DMS53 (cell line): ENCODE measurements at places on chromosomes 16 and 17.

- DNase-seq = peak; percentile 62
Observed at GRCh38 chr17:55295411-55296170, 30.8 kb downstream of the HLF start.

DNA sequence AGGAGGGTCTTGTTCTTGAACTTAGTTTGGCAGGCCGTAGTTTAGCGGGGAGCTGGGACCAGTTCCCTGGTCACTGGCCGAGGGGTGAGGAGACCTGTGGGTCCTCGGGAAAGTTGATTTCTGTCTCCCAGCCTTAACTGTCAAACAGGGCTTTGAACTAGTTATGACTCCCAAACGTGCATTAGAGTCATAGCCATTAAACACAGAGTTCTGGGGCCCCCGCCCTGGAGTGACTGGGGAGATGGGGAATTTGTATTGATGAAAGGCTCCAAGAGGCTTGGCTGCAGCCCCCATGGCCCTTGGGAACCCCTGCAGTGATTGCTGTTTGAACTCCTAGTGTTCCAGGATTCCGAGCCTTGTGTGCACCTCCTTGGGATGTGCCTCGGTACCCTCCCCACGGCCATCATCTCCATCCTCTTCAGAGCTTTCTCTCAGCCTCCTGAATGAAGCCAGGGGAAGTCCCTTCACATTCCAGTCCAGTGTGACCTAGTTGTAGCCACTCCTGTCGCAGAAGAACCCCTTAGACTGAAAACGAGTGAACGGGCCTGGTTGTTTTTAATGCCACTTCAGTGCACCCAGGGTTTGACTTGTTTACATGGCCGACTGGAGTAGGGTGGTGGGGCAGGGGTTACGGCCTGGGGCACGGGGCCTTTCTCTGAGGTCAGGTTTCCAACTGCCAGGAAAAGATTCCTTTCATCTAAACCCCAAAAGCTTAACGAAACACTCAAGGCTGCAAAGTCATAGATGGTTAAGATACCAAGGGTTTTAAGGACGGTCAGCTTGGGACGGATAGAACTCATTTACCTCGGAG lies 1.4 kb downstream of the MPRIP start:
- DNase-seq = peak; percentile 33

GRCh38 chr16:4828567-4829321 lies 18.3 kb downstream of the GLYR1 start:
- no peak for DNase-seq

DNA sequence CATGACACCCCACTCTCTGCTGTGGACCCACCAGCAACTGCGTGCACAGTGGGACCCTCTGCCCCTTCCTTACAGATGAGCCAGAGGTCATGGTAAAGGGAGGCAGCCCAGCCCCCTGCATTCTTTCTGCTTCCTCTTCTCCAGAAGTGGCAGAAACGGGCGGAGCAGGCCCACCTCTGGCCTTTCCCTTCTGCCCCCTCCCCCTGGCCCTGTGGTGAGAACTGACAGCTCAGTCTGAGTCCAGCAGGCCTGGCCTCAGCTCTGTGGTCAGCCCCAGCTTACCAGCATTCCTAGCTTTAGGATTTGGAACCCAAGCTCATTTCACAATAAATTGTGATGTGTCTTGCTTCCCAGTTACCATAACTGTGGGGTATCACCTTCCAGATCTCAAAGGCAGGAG lies 4.8 kb upstream of the ANKRD11 start:
- DNase-seq = no peak

GRCh38 chr17:63258785-63259184 lies 187.3 kb downstream of the CYB561 start:
- peak; percentile 53 for DNase-seq

- no peak for DNase-seq
Observed at GRCh38 chr17:27296428-27296979, 2.6 kb downstream of the WSB1 start.

DNA sequence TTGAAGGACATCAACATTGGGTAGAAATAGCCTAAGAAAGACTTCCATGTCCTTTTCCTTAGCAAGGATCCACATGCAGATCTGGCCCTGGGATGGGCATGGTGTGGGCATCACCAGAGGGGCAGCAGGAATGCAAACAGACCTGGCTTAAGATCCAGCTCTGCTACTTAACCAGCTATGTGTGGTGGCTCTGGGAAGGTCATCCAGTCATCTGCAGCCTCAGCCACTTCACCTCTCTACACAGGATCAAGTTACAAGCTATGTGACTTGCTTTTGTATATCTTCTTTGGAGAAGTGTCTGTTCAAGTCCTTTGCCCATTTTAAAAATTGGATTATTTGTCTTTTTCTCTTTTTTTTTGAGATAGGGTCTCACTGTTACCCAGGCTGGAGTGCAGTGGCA lies 13.5 kb upstream of the ADORA2B start:
- peak; percentile 56 for DNase-seq

GRCh38 chr16:4369007-4369733 lies 2.5 kb upstream of the VASN start:
- peak; percentile 9 for DNase-seq

GRCh38 chr16:85728879-85729278 lies 22.0 kb downstream of the C16orf74 start:
- no peak for DNase-seq

- DNase-seq = no peak
Observed at GRCh38 chr16:540645-541340, 13.3 kb downstream of the CAPN15 start.

GRCh38 chr17:55706808-55707773 lies 15.6 kb downstream of the TMEM100 start:
- no peak for DNase-seq

DNA sequence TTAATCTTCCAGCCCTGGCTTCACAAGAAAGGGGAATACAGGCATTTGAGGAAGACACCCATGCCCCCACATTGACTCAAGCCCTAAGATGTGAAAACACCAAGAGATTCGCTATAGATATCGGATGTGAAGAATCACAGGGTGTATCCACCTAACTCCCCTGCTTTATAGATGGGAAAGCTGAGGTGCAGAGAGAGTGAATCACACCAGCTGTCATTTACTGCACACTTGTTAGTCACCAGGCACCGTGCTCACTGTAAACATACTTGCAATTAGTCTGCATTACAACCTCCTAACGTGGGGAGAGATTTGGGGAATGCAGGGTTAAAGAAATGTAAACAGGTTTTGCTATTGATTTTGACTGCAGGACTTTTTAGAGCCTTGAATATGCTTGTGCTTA lies 325.5 kb downstream of the C16orf95 start:
- DNase-seq = no peak

GRCh38 chr16:19645557-19645981 lies 72.5 kb downstream of the KNOP1 start:
- no peak for DNase-seq

- no peak for DNase-seq
Observed at GRCh38 chr16:2985462-2985861, 5.2 kb upstream of the PKMYT1 start.

GRCh38 chr16:48632137-48632774 lies 22.3 kb upstream of the N4BP1 start:
- DNase-seq = peak; percentile 70

DNA sequence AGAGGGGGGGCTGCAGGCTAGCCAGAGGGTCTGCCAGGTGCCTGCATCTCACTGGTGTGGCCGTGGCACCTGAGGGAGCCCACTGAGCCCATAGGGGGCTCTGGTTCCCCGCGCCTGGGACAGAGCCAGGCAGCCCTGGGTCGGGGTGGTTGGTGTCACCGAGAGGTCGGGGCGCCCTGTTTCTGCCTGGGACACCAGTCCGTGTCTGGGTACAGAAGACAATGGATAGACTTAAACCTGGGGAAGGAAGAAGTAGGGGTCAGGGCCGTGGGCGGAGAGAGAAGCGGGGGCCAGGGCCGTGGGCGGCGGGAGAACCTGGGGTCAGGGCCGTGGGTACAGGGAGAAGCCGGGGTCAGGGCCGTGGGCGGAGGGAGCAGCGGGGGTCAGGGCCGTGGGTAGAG lies 3.0 kb downstream of the RFNG start:
- DNase-seq = no peak

DNA sequence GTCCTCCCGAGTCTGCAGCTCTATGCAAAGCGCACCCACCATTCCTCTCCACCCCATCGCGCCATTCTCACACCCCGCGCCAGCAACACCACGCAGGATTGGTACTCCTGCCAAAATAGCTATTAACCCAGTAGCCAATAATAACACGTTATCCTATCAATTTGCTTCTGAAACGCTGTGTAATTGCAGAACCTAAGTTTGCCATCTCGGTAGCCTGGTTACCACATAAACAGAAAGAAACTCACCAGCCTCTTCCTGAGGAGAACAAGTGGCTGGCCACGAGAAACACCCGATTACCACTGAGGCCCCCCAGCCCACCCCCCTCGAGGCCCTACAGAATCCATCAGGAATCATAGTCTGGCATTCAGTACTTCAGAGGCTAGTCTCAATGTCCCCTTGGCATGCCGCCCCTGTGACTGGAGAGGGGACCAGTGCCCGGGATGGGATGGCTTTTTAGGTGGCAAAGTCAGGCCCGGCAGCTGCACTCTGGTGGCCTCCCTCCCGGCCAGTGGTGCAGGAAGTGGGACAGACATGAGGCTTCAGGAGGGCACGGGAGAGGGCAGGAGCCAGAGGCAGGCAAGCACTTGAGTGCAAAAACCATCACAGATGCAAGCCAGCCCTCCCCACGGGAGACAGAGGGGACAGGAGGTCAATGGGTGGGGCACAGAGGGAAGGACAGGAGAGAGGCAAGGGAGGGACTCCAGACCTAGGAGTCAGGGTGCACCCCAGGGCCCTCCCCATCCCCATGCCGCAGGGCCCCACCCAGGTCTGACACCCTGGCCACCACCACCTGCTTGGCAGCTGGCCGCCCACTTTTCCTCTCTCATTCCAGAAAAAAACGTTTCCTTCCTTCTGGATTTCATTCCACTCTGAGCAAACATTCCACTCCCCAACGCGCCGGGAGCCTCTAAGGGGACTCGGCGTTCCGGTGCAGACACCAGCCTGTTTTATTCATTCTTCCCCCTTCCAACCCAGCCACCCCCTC lies 192.5 kb downstream of the ZNF423 start:
- no peak for DNase-seq

DNA sequence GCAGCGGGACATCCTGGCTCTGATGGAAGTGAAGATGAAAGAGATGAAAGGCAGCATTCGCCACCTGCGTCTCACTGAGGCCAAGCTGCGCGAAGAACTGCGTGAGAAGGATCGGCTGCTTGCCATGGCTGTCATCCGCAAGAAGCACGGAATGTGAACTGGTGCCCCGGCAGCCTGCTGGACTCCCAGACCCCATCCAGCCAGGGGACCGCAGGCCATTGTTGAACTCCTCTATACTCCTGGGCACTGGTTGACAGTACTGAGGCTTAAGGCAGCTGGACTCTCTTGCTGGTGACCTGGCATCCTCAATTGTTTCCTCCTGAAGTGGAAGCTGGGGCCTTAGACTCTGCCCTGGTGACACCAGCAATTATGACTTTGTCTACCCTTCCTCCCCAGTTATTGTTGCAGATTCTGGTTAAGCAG lies 1.2 kb downstream of the THAP11 start:
- peak; percentile 74 for DNase-seq

DNA sequence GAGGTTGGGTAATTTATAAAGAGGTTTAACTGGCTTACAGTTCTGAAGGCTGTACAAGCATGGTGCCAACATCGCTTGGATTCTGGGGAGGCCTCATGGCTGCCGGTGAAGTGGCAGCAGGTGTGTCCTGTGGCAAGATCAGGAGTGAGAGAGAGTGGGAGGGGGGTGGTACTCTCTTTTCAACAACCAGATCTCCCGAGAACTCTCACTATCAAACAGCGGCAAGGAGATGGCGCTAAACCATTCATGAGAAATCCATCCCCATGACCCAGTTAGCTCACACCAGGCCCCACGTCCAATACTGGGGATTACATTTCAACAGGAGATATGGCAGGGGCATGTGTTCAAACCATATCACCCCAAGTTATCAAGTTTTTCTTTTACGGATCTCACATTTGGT lies 44.0 kb upstream of the CBX4 start:
- DNase-seq = no peak

DNA sequence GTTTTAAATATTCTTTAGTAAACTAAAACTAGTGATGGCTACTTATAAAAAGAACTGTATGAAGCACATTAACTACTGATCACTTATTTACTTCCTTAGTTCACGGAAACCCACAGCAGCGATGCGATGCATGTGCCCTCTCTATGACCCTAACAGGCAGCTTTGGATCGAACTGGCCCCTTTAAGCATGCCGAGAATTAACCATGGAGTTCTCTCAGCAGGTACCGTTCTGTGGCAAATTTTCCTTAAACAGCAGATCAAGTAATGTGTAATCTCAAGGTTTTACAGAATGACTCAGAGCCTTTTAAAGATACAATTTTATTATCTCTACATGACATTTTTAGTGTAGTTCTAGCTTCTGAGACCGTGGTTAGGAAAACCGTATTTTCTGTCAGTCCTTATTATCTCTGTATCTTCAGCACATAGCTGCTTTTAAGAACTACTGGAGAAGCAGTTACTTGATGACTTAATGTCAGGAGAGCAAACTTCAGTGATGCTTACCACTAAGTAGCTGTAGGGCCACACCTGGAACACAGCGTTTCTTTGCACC lies 43.0 kb downstream of the GAN start:
- no peak for DNase-seq

DNA sequence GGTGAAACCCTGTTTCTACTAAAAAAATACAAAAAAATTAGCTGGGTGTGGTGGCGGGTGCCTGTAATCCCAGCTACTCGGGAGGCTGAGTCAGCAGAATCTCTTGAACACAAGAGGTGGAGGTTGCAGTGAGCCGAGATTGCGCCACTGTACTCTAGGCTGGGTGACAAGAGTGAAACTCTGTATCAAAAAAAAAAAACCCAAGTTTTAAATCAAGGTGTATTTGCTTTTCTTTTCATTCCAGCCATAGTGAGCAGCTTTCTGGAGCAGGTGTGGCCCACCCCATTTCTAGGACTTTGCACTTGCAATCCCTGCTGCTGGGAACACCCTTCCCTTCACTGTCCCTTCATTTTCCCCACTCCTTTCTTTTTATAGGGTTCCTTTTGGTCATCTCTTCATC lies 28.8 kb downstream of the TMEM238L start:
- DNase-seq = no peak

DNA sequence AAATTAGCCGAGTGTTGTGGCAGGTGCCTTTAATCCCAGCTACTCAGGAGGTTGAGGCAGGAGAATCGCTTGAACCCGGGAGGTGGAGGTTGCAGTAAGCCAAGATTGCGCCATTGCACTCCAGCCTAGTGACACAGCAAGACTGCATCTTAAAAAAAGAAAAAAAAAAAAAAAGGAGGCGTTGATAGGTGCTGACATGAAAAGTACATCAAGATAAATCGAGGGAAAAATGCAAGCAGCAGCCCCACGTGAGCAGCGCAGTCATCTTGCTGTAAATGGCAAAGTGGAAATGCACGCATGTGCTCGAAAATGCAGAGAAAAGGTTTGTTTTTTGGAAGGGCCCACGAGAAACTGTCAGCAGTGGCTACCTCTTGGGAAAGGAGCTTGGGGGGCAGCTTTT lies 20.9 kb downstream of the MXRA7 start:
- no peak for DNase-seq

GRCh38 chr17:76136276-76137000 lies 4.6 kb downstream of the FOXJ1 start:
- DNase-seq = peak; percentile 46

- peak; percentile 96 for DNase-seq
Observed at GRCh38 chr17:18087610-18088491, at the start of gene DRG2. DRG2 (plus strand) TSS chr17:18087948; CDS start chr17:18088024, 76 bp downstream.
